Aorta (tissue), 5 donors: ENCODE measurements at places on chromosomes 4 and X. TPM values are rescaled to one million over a fixed set of nuclear protein-coding genes. Genes with fewer than 3 reads are reported as not detected.

DNA sequence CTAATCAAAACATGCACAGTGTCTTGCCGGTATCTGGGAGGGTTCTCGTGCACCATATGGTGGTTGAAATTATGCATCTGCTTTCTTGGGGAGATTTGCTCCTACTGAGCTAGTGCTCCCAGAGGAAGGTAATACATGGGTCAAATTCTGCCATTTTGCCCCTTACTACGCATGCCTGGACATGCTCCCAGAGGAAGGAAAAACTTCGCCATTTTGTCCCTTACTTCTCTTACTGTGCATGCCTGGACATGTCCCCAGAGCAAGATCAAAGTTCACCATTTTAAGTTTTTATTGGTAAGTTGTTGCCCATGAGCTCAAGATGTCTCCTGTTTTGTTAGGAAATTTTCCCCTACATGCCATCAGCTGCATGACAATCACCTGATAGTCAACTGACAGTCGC is 252.1 kb upstream of the KLHL4 start:
- DNase-seq = no peak

PRRG3 gene
- not detected for polyA plus RNA-seq

GPRASP3 gene
- polyA plus RNA-seq = 2.0 TPM

DNA sequence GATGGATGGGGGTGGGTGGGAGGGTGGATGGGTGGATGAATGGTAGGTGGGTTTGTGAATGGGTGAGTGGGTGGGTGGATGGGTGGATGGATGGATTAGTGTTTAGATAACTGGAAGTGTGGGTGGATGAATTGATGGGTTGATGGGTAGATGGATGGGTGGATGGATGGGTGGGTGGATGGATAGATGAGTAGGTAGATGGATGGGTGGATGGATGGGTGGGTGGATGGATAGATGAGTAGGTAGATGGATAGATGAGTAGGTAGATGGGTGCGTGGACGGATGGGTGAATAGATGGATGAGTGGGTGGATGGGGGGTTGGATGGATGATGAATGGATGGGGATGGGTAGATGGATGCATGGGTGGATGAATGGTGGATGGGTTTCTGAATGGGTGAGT is 20.3 kb upstream of the ASMTL start:
- peak; percentile 25 for DNase-seq

CDKL2 gene
- polyA plus RNA-seq = 0.49 TPM
